Activated naive CD8-positive, alpha-beta T cell treated with anti-CD3 and anti-CD28 coated beads for 36 hours (primary cell): ENCODE measurements at places on chromosomes 7 and 10.

- no peak for DNase-seq
Measured at GRCh38 chr7:1654738-1655475, 15.2 kb upstream of the ELFN1 start.

DNA sequence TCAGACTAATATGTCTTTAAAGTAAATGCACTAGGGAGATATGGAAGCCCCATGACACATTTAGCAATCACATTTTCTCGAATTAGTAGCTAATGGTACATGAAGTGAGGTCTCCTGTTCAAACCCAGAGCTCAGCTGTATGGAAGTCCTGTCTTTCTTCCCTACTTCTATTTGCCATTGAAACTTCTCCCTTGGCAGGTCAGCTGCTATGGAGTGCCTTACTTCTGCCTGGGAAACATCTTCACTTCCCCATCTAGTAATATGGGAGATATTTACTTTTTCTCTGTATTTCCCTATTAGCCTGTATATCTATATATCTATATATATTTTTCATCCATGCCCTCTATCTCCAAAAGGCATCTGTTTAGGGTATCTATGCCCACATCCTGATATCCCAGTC, 225.3 kb upstream of the INHBA start:
- no peak for DNase-seq

DNA sequence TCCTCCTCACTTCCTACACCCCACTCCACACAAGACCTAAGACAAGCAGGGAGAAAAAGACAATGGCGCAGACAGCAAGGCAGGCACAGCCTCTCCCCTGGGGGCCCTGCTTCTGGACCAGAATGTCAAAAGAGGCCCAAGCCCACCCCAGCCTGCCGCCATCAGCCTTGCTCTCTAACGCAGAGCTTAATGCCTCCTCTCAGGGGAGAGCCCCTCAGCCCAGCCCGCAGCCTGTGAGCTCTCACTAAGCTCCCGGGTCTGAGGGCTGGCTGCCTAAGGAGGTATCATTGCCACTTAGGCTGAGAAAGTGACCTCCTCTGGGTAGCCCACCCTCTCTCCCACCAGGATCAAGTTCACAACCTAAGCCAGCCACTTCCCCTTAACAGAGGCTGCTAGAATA, 16.7 kb downstream of the SLIT1 start:
- no peak for DNase-seq

DNA sequence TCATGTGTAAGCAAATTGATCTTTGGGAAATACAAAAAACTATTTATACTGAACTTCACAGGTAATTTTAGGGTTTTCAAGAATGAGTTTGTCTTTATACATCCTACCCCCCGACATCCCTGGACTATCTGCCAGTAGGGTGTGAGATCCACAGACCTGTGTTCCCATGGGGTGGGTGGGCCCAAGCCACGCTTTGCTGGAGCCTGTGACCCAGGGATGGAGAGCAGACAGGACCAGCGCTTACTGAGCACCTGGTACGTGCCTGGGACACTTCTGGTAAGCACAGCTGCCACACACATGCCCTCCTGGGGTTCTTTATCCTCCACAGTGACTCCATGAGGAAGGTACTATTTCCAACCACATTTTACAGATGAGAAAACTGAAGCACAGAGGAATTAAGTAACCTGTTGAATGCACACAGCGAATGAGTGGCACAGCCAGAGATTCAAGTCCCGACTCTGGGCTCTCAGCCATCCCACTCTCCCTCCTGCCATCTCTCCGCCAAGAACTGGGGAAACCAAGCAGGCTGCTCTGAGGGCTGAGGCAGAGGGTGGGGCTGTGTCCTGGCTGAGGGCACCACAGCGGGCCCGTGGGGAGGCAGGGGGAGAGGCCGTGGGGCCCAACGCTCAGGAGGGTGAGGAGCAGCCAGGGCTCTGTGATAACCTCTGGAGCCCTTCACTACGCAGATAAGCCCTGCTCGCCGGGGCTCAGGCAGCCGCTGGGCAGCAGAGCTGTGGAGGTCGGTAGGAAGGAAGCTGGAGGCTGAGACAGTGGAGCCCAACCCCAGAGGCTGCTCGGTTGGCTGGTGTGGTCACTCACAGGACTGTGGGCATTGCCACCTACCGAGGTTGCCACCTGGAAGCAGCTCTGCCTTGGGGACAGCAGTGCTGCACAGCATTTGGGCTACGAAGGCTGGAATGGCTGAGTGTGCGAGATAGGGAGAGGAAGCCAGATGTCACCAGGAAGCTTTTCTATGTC, 124.2 kb downstream of the ARHGAP22 start:
- DNase-seq: no peak

DNA sequence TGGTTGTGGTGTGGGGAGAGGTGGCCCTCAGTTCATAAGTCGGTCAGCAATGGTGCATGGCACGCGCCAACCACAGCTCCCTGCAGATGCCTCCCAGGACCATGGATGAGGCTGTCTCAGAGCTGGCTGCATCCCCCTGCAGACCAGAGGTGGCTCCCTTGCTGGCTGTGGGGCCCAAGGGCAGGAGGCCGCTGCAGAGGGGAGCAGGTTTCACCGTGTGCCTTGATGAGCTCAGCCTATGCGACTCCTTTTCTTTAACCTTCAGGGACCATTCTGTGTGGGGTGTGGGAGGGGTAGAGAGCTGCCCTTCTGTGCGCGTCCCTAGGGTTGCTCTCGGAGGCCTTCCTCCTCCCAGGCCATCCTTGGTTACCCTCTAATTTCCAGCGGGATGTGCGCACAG, 152.4 kb downstream of the ACTR3B start:
- no peak for DNase-seq

- peak; percentile 35 for DNase-seq
Measured at GRCh38 chr7:130141161-130141883, 63.9 kb downstream of the TMEM209 start.

DNA sequence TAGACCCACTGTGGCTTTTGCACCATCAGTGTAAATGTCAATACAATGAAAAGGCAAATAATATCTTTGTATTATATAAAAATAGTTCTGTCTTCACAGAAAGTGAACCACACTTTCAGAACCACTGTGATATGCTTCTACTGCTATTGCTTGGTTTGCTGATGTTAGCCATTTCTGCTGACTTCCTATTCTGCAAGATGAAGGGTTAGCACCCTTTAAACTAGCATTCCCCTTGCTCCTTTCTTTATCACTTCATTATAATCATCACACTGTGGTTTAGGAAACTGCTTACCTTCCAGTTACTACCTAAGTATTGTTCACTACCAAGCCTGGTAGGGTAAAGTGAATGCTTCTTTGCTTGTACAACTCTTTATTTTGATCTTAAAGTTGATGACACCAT, 29.2 kb downstream of the MYPN start:
- DNase-seq: no peak

GRCh38 chr10:104641187-104641936, at the start of gene SORCS3:
Gene SORCS3 (plus strand): TSS chr10:104641290.
- no peak for DNase-seq

DNA sequence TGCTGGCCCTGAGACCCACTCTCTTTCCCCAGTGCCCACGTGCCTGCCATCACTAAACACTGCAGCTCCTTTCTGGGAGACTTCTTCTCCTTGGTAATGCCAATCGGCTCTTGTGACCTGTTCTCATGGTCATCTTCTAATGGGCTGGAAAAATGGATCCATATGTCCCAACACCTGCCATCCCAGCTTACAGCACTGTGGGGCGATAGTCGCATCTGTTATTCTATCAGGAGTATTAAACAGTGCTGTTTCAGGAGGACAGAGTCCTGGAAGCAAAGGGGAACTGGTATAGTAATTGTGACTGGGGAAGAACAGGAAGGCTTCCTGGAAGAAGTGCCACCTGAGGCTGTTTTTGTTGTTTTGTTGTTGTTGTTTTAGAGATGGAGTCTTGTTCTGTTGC, 411.2 kb downstream of the GLRX3 start:
- no peak for DNase-seq

- DNase-seq: no peak
Measured at GRCh38 chr7:147103224-147103623, 986.6 kb downstream of the CNTNAP2 start.

GRCh38 chr7:157683747-157684156, 346.9 kb downstream of the DNAJB6 start:
- no peak for DNase-seq

GRCh38 chr10:93280699-93281366, 201.3 kb downstream of the MYOF start:
- DNase-seq: no peak

- peak; percentile 4 for DNase-seq
Measured at GRCh38 chr7:131302876-131303707, 24.6 kb upstream of the MKLN1 start.

- DNase-seq: no peak
Measured at GRCh38 chr10:99484626-99485581, 47.8 kb upstream of the NKX2-3 start.

DNA sequence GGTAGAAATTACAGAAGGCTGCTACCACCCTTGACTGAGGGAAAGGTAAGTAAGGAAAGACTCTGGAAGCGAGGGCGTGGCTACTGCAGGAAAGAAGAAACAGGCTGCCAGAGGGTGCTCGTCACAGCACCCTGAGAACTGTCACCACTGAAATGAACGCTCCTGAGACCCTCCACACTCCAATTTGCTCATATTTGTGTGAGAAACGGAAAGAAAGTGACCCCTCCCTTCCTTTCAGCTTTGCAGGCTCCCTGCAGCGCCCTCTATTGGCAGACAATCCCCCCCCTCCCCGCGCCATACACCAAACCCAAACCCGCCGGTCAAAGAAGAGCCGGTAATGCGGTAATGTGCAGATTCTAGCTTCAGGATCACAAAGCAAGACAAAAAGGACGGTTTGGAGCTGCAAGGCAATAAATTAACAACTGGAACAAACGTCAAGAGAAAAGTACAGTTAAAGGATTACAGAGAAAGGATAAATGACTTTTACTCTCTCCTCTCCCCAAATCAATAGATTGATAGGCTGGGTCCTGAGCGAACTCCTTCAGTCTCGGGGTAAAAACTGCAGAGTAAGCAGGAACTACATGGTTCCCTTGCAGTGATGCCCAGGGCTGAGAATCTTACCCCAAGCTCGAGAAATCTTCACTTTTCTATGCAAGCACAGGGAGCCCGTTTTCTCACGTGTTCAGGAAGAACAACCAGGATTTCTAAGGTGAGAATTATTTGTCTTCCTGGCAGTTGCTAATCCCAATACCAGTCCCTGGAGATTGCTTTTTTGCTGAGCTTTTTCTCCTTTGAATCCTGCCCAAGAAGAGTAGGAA, 47.6 kb downstream of the STEAP1B start:
- peak; percentile 16 for DNase-seq
